Fibroblast of gingiva (primary cell): ENCODE measurements at places on chromosomes 1 and 21.

DNA sequence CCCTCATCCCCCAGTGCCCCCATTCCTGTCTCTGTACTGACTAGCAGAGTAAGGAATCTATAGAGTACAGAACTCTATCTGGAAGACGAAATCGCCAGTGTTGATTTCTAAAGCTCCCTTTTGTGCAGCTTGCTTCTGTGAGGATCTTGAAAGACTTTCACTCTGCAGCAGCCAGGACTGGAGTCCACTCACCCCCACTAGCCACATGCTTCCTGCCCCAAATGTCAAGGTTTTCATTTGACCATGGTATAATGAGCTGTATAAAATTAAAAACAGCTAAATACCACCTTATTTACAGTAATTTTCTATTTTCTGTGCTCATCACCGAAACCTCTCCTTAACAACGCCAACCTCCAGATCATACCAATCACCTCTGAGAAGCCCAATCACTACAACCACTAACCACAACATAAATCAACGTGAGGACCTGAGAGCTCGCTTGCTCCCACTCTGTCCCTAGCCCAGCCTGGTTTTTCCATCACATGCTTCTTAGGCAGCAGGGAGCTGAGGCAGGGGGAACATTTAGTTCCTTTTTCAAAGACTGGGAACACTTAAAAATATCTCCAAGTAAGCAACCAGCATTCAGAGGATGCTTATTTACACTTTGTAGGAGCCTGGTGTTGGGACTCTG lies 56.1 kb upstream of the IRF2BP2 start:
- no peak for DNase-seq

DNA sequence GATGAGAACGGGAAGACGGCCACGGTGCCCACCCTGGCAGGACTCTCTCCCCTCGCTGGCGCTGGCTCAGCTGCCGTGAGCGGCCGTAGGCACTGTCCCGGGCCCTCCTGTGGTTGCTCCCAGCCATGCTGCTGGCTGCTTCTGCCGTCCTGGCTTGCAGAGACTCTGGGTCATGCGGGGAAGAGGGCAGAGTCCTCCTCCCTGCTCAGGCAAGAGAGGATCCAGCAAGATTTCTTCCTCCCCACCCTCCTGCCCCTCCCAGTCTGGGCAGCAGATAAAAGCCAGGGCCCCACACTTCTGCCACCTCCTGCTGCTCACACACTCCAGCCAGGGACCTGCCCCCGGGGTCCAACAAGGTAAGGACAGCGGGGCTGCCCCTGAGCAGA lies 60.1 kb downstream of the AGPAT3 start:
- no peak for DNase-seq

- DNase-seq, result no peak
Observed at GRCh38 chr1:93014168-93014567, 52.9 kb upstream of the DIPK1A start.

DNA sequence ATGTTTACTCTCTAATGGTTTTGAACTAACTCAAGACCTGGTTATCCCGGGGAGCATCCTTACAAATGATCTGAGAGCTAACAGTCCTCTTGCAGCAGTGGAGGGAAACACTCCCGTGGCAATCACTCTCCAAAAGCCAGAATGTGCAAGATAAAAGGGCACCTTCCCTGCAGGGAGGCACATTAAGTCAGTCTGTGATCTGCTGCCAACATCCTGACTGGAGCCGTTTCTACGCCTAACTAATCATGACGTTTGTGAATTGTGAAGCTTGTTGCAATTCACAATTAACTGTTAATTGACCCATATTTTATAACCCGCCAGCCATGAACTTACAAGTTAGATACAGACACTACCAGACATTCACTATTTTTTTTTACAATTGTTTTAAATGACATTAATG lies 52.1 kb upstream of the LGALS8 start:
- DNase-seq, result no peak

GRCh38 chr1:19074902-19075721 lies 118.6 kb upstream of the IFFO2 start:
- no peak for DNase-seq

DNA sequence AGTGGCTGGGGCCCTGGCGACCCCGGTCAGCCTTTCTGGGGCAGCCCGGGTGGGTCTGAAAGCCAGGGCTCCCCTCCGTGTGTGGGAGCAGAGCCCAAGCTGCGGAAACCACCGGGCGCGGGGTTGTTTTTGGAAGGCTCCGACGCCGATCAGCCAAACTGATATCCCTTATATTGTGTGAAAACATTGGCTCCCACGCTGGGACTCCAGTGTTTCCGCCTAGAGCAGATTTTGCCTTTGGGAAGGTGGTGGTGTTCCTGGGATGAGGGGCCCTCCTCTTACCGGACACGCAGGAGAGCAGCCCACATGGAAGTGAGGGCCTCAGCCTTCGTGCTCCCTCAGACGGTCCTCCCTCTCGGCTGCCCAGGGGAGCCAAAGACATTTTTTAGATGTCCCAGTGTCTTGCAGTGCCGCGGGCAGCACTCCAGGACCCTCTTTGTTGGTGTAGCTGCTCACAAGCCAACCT lies 54.3 kb downstream of the NGF start:
- DNase-seq, result no peak

DNA sequence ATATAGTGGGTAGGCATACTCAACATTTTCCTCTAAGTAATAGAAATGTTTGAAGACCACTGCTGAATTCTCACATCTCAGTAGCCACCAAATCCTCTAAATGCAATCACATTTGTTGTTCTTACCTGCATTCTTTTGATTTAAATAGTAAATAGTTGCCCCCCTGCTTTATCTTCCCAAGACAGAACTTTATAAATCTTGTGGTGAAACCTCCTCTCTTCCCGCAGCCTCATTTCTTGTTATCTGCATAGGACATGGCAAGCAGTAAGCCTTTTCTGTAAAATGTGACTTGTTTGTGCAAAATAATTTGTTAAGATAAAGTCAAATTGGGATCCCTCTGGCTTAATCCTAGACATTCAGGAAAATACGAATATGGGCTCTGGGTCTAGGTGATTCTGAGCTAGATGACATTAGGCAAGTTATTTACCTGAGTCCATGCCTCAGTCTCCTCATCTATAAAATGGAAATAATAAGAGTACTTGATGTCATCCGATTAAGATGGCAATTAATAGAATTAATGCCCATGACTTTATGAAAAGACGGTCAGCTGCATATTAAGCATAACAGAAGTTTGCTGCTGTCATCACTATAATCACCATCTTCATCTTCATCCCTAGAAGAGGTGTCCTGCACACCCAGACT lies 77.7 kb downstream of the LRRC8C start:
- no peak for DNase-seq

DNA sequence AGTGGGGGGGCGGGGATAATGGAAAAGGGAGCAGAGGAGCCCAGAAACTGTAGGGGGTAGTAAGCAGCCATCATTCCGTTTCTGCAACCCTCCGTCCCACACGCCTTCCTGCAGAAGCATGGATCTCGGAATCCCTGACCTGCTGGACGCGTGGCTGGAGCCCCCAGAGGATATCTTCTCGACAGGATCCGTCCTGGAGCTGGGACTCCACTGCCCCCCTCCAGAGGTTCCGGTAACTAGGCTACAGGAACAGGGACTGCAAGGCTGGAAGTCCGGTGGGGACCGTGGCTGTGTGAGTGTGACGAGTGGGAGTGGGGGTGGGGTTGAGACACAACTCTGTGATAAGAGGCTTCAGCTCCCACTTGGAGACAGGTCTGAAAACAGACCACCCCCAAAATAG lies 706 bp downstream of the CREB3L4 start:
- DNase-seq, result no peak

DNA sequence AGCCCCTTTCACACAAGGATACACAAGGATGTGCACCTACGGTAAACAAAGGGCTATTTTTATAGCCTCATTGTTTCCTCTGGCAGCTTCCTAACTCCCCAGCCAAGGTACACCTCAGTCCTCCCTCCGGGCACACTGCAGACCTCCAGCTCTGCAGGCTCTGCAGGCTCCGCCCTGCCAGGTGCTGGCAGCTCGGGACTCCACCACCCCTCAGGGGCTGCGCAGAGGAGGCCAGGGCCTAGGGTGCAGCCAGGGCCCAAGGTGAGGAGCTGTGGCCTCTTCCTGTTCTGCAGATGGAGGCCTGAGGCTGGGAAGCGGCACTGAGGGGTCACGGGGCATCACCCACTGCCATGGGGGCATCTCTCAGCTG lies 19.8 kb upstream of the CLSTN1 start:
- no peak for DNase-seq

GRCh38 chr1:153498746-153499145 lies 37.0 kb downstream of the S100A6 start:
- no peak for DNase-seq

- DNase-seq, result no peak
Observed at GRCh38 chr1:26585471-26585870, 55.9 kb downstream of the RPS6KA1 start.

DNA sequence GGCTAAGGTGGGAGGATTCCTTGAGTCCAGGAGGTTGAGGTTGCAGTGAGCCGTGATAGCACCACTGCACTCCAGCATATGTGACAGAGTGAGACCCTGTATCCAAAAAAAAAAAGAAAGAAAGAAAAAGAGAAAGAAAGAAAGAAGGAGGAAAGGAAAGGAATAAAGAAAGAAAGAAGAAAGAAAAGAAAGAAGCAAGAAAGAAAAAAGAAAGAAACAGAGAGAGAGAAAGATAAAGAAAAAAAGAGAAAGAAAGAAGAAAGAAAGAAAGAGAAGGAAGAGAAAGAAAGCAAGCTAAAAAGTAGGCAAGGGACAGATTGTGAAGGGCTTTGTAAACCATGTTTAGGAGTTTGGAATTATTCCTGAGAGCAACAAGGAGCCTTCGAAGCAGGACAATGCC lies 80.1 kb downstream of the MAB21L3 start:
- DNase-seq, result no peak

- peak; percentile 53 for DNase-seq
Observed at GRCh38 chr1:198088360-198089071, 68.3 kb upstream of the NEK7 start.

GRCh38 chr1:164272156-164272555 lies 286.8 kb upstream of the PBX1 start:
- DNase-seq, result no peak

DNA sequence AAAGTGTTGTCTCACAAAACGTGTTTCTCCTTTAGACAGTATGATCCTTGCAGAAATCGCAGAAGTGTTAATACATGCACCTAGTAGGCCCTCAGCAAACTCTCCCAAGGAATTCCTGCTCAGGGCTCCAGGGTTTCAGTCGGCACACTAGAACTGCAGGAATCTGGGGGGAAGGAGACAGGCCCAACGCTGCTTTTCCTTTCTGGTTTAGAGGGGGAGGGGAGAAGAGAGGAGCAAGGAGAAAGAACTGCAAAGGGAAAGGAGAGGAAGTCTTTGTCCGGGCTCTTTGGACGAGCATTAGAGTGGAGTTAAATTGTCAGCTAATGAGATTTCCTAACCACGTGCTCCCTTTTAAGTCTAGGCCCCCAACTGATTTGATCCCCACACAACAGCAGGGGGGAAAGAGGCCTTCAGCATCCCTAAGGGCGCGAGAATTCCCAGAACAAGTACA lies 103.7 kb upstream of the SOD1 start:
- DNase-seq, result no peak

DNA sequence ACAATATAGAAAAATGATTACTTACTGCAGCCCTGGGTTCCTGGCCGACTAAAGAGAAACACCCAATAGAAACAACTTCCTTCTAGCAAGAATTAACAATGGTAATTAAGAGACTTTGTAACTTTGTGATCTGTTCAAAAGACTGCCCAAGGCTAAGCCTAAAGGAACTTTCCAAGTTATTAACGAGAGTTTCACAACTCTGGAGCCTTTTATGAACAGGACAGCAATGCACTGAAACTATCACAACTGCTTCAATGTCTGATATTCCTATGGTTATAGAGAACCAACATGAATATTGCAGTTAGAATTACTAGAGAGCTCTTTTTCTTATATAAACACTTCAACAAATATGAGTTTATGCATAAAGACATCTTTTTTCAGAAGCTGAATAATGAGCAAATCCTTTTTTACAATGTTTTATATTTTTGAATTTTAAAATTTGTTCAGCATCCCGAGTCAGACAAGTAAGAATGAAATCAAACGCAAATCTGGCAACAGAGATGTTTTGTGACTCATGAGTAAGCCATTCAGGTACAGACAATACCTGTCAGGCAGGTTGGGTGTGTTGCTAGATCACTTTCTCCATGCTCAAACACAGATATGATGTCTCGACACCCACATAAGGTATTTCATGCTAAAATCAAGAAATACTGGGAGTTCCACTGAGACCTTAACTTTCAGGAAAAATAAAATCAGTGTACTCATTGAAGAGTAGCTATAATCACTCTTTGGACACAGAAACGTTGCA lies 22.2 kb upstream of the KCNJ15 start:
- no peak for DNase-seq

- DNase-seq, result no peak
Observed at GRCh38 chr1:154945962-154946850, 9.7 kb upstream of the PMVK start.

GRCh38 chr1:215471463-215471862 lies 95.6 kb upstream of the KCTD3 start:
- no peak for DNase-seq

DNA sequence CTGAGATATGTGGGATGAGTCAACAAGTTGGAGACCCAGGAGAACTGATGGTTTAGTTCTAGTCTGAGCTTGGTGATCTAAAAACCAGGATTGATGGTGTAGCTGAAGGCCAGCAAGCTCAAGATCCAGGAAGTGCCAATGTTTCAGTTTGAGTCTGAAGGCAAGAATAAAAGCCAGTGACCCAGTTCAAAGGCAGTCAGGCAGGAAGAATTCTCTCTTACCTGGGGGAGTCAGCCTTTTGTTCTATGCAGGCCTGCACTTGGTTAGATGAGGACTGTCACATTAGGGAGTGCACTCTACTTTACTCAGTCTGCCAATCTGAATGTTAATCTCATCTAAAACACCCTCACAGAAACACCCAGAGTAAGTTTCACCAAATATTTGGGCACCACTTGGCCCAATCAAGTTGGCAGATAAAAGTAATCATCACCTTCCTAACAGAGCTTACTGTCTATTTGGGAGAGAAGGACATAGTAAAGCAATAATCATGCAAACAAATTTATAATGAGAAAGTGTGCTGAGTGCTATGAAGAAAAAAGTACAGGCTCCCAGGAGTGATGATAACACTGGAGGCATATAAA lies 63.4 kb downstream of the TSEN15 start:
- no peak for DNase-seq

GRCh38 chr1:154764181-154764580 lies 105.9 kb downstream of the KCNN3 start:
- DNase-seq, result no peak

- no peak for DNase-seq
Observed at GRCh38 chr1:44831516-44831915, 11.5 kb downstream of the PTCH2 start.

- DNase-seq, result peak; percentile 3
Observed at GRCh38 chr1:82319546-82319945, 518.8 kb downstream of the ADGRL2 start.

DNA sequence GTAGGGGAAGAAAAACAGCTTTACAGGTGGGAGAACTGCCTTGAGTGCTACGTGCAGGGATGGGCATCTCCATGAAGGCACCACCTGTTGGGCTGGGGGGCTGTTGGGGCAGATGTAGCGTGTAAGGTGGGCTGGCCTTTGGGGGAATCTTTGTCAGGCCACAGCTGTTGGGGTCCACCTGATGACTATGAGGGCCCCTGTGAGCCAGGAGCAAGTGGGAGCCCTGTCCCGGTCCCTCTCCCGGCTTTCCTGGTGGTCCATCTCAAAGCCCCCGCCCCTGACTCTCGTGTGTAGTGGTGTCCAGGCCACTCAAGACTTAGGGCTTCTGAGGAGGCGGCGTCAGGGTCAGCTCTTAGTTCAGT lies 13.5 kb downstream of the SLC37A1 start:
- DNase-seq, result no peak
